ENCODE measurements at places on chromosomes 16 and 17.

DNA sequence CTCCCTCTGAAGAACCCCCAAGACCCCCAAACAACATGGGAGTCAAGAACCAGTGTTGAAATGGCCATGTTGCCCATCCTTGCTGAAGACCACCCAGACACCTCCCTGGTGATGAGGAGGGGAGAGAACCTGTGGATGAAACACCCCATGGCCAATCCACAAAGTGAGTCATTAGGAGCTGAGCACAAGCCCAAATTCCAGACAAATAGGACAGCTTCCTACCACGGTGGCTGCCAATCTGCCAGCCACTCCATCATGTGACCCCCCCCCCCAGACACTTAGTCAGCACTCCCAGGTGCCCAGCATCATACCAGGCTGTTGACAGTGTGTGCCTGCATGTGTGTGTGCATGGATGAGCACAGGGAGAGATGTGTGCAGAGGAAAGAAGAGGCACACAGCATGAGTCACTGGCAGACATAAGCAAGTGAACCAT lies 26.4 kb upstream of the RPL38 start:
- no peak for DNase-seq

- no peak for DNase-seq
Observed at GRCh38 chr16:2242598-2242997, 6.4 kb downstream of the DNASE1L2 start.

- DNase-seq: peak; percentile 87
Observed at GRCh38 chr17:42548070-42548837, 4.5 kb upstream of the HSD17B1 start.

DNA sequence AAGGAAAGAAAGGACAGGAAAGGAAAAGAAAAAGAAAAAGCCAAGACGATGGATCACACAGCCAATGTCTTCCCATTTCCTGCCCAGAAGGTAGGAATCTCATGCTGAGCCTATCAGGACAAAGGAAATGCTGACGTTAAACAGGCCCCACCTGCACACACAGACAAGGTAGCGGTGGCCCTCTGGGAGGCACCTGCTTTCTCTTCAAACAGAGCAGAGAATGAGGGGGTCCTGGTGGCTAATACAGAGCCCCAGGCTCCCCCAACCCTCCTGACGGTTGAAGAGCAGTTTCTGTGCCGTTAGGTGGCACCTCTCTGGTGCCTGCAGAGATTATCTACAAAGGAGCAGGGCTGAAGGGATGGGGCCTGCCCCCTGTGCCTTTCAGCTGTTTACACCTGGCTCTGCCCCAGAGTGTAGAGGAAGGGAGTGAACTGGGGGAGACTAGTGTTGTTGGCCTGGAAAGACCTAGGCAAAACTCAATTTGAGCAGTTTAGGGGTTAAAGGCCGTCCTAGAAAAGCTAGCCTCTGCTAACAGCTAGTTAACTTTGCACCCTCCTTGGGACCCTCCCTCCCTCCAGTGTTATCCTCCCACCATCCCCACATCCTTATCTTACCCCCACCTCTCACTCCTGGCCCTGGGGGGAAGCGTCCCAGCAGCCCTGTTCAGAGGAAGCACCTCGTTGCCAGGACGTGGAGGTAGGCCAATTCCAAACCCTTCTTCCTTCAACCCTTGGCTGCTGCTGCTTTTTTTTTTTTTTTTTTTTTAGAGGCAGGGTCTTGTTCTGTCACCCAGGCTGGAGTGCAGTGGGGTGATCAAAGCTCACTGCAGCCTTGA lies 56.3 kb downstream of the ARHGAP27 start:
- no peak for DNase-seq

DNA sequence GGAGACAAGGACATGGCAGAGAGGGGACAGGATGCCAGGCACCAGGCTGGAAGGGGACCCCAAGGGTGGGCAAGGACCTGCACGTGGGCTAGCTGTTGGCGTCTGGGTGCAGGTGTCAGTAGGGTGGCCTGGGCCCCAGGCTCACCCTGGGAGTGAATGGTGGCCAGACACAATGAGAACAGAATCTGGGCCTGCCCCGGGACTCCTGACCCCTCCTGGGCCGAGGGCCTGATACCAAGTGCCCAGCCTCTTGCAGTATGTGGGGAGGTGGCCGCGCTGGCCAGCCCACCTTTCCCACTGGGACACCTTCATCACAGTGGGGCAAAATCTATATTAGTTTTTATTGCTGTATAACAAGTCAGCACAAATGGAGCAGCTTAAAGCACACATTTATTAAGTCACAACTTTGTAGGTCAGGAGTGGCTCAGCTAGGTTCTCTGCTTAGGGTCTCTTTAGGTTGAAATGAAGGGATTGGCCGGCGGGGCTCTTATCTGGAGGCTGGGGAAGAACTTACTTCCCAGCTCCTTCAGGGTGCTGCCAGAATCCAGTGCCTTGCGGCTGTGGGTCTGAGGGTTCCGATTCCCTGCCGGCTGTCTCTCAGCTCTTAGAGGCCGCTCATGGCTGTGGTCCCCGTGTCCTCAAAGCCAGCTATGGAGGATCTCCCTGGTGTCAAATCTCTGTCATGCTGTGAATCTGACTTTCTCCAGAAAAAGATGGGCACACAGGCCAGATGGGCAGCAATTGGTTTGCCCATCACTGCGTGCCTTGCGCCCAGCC lies 3.6 kb downstream of the PRSS33 start:
- DNase-seq: no peak

DNA sequence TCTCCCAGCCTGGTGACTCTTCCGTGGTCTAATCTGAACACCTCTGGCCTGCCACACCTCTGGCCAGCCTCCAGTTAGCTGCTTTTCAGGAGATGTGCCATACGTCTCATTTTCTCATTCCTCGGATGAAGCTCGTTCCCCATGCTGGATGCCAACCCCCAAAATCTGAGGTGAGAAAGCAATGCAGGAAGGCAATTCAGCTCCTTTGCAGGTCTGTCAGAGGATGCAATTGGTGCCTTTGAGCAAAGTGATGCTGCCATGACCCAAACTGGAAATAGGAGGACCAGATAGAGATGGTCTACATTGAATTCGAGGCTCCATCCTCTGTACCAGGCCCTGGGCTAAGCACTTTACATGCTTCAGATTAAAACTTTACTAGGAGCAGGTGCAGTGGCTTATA lies 11.0 kb upstream of the CUEDC1 start:
- DNase-seq: no peak

- DNase-seq: no peak
Observed at GRCh38 chr16:3071655-3072054, 6.2 kb downstream of the IL32 start.

Measured in stimulated activated naive CD8-positive, alpha-beta T cell treated with anti-CD3 and anti-CD28 coated beads, Interleukin-15, Interleukin-2, amounts not matched to agents 100 U/mL and 50 U/mL, for 24 hours (primary cell).